ENCODE measurements at places on chromosomes 7 and 10.

DNA sequence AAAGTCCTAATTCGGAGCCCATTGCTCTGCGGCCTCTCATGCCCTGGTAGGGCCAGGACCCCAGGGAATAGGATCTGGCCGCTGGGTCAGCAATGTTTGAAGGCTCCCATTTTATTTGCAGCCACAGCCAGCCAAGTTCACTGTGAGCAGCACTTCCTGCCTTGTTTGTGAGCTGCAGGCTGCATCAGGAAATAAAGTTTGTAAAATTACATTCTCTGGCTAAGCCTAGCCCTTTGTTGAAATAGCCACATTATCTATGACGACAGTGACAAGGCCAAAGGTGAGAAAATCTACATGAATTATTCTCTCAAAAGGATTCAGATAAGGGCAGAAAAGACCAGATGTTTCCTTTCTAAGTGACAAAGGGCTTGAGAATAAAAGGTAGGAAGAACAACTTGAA, 23.7 kb upstream of the ITGB1 start:
- DNase-seq = peak; percentile 89

DNA sequence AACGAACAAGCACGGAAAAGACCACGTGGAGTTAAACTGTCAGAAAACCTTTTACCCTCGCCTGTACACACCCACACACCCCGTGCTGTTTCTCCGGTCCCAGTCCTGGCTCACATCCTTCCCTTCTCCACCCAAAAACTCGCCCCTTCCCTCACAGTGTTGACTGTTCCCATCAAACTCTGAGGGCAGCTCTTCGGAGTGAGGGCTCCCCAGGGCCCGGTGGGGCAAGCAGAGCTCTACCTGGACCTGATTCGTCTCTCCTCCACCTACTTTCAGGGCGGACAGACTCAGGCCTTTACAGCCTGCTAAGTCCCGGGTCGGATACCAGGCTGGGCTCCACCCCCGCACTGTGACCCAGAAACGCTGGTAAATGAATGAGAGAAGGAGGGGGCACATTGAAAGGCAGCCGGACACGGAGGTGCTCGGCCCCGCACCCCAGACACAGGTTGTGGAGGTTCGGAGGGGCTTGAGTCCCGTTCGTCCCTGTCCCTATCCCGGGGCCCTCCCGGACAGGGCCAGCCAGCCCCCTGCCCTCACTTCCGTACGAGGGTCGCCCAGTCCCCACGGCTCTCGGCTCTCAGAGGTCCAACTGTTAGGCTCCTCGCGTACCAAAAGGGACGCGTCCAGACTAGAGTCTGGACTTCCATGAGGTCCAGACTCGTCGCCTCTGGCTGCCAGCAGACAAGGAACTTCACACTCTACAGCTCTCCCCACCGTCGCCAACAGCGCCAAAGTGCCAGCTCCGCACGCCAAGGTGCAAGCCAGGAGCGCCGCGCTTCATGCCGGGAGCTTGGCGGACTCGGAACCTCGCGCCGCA, 31.7 kb upstream of the ASL start:
- DNase-seq = no peak

DNA sequence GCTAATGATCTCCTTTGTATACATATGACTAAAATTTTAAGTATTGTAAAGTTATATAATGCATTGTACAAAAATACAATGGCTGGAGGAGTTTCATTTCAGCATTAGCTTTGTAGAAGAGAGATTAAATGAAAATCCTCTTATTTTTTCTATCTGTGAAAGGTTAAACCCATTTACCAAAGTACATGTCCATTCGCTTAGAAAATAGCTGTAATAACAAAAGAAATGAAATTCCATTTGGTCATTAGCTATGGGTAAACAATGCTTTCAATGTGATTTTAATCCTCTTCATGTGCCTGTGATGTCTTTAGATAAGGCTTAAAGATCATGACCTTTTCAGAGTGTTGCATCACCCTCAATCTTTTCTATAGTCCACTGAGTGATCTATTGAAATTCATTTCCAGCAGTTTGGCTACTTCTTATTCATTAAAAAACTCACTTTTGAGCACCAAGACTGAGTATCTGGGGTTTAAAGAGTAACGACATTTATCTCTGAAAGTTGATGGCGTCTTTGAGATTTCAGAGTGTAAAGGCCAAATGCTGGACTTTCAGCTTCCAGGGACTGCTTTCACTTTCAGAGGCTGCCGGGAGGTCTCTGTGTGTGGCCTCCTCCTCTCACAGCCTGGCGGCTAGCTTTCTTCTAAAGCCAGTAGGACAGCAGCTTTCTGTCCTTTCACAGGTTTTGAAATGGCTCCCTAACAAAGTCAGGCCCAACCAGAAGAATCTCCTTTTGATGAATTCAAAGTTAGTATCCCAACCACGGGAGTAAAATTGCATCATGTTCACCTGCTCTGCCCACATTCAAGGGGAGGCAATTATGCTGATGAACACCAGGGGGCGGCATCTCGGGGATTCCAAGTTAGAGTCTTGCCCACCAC, 701.4 kb upstream of the COBL start:
- DNase-seq = no peak

DNA sequence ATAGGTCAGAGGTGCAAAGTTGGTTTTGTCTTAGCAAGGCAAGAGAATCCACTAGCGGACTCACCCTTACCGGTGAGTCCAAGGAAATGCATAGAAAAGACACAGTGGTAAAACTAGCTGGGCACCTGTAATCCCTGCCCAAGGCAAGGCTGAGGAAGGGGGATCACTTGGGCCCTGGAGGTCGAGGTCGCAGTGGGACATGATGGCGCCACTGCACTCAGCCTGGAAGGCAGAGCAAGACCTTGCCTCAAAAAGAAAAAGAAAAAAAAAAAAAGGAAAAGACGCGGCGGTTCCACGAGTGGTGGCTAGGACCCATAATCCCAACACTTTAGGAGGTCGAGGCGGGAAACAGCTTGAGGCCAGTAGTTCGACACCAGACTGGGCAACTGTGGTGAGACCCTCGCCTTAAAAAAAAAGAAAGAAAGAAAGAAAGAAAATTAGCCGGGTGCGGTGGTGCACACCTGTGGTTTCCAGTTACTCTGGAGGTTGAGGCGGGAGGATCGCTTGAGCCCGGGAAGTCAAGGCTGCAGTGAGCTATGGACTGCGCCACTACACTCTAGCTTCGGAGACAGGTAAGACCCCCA, 820 bp upstream of the OTUD1 start:
- no peak for DNase-seq

DNA sequence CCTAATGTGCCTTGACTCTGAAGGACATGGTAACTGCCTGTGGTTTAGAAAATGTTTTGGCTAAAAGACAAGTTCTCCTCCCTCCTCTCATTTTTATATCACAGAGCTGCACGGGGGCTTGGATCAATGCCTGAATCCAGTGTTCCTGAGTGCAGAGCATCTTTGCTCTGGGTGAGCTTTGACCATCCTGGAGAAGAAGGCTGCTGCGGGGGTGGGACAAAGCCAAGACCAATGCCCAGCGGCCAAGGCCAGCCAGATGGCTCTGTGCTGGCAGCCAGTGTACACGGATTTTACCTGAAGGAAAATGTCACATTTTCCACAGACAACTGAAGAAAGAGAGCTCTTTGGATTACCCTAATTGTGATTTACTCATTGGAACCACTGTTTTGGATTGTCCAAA, 102.0 kb upstream of the TARP start:
- no peak for DNase-seq

GRCh38 chr7:151248346-151249033, at the start of gene SMARCD3:
Gene SMARCD3 (minus strand): TSS chr7:151248694. CDS start chr7:151248562, 132 bp downstream.
- no peak for DNase-seq

DNA sequence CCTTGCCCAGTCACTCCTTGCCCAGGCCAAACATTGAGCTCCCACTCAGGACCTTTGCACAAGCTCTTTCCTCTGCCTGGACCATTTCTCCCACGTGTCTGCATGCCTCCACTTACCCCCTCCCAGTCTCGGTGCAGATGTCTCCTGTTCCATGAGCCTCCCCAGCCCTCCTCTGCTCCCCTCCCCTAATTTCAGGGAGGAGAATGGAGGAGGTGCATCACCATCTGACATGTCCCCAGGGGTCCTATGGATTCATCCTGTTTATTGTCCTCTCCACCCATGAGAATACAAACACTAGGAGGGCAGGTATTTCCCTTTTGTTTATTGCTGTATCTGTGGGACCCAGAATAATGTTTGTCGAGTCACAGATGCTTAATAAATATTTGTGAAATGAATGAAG, 8.6 kb upstream of the GRID2IP start:
- no peak for DNase-seq

GRCh38 chr10:9331583-9332008, 1277.1 kb downstream of the GATA3 start:
- DNase-seq = peak; percentile 7

- DNase-seq = no peak
Observed at GRCh38 chr10:377228-377627, 242.0 kb downstream of the ZMYND11 start.

GRCh38 chr10:92240289-92241157, 50.4 kb downstream of the CPEB3 start:
- DNase-seq = no peak

DNA sequence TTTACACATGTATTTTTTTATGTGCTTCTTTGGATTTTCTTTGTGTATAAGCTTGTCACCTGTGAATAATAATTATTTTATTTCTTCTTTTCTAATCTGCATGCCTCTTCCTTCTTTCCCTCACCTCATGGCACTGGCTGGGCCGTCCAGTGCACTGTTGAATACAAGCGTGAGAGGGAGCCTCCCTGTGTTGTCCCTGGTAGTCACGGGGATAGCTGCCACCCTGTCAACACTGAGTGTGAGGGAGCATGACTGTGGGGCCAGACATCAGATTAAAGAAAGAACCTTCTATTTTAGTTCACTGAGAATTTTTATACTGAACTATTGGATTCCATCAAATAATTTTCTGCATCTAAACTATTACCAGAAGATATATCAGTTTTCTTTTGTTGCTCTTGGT, 187.9 kb downstream of the CDC14C start:
- DNase-seq = no peak

DNA sequence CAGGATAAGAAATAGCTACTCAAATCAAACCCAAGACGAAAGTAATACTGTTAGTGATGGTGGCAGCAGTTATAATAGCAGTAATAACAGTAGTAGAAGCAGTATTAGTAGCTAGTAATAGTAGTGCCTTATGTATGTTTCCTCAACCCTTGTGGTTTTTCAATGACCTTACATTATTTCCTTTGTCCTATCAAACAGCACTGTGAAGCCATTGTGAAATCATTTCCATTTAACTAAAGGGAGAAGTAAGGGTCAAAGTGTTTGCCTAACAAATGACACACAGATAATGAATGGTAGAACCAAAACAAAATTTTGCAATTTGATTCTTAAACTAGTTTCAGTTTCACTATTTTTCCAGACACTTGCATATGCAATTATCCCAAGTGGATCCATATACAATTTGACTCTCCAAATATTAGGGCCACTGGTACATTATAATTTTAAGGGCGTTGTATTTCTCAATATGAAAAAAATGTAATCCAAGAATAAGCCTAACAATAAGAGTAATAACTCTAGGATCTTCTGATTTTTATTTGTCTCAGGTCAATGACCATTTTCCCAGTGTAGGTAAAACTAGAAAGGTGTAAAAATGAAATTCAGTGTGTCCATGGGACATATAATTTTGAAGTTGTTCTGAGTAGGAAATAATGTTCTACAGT, 33.7 kb upstream of the TMEM26 start:
- no peak for DNase-seq

GRCh38 chr7:30200591-30200990, 65.8 kb downstream of the MTURN start:
- no peak for DNase-seq

GRCh38 chr10:33335551-33335800, 1.0 kb upstream of the NRP1 start:
- DNase-seq = no peak

DNA sequence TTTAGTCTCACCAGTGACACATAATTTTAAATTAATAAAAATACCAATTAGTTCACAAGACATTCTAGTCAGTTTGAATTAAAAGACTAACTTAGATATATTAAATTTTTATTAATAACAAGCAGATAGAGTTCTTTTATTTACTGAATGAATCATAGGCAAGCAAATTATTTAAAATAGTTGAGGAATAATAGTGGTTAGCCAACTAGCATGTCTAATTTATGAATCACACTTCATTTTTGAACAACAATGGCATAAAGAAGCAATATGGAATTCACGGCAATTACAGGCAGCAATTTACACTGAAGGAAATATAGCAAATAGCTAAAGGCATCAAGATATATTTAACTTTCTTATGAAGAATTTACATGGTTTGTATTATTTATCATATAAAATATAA, 187.0 kb upstream of the SLC26A5 start:
- DNase-seq = no peak

Data from pulmonary artery endothelial cell (primary cell).